ENCODE measurements at places on chromosomes 2 and 18. TPM values are rescaled to one million over a fixed set of nuclear protein-coding genes. Genes with fewer than 3 reads are reported as not detected.

GRCh38 chr2:145412155-145412554 lies 892.2 kb upstream of the ZEB2 start:
- DNase-seq = no peak

- DNase-seq = no peak
Measured at GRCh38 chr2:73642338-73643018, at the start of gene NAT8. Gene NAT8 (minus strand): TSS chr2:73642422. CDS start chr2:73641628, 794 bp downstream.

GRCh38 chr2:100588071-100588786 lies 25.4 kb downstream of the PDCL3 start:
- no peak for DNase-seq

GRCh38 chr2:144330951-144331673 lies 188.8 kb downstream of the ZEB2 start:
- DNase-seq = peak; percentile 30

DNA sequence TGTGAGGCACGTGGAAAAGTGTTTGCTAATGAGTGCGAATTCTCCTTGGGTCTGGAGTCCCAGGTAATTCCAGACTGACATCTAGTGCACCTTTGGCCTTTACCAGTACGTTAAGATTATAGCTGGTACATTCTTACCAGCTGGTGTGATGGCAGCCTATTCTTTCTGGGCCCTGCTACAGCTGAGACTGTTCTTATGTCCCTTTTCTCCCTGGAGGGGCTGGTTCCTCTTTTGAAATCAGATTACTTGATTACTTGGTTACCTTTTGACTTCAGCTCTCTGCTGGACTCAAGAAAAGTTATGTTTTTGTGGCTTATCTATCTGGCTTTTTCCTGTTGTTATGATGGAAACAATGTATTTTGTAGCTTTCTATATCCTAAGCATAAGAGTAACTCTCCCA lies 14.5 kb downstream of the CABYR start:
- no peak for DNase-seq

DNA sequence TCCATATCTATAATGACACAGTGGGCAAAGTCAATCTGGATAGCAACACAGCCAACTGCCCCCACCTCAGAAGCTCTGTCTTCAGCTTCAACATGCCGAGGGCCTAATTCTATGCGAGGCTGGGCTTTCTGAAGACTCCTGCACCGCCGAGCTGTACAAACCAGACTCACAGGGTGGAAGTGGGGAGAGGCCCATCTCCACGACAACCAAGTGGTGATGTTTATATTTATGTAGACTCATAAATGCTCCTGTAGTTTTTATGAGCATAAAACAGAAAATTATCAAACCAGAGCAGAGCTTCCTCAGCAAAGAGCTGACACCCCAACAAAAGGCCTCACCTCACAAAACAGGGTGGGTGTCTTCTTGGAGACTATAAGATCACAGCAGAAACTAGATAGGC lies 77.0 kb upstream of the LGALSL start:
- no peak for DNase-seq

DNA sequence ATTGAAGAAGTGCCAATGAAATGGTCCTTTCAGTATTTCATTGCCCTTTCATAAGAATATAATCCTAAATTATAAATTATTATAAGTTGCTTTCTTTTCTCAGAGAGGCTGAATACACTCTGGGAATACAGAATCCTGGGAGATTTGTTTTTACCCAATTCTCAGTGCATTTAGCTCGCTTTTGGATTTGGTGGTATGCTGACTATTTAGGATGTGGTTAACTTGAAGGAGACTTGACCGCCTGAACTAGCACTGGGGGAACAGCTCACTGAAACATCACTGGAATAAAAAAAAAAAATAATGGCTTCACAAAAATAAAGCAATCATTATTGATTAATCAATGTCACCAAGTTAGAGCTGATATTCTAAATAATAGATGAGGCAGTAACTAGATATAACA lies 10.2 kb downstream of the TNFAIP6 start:
- DNase-seq = no peak

DNA sequence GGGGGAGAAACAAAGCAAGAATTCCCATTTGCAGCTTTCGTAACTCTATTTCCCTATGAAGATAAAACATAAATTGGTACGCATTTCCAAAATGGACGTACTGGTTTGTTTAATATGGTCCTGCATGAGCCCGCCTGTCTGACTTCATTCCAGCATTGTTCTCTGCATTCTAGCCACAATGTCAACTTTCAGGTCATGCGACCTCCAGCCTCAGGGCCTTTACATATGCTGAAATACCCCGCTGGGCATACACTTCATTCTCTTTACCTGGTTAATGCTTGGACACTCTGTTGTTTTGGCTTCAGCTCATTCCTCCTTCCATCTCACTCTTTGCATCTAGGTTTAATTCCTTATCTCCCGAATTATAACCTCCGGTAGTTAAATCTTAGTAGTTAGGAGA lies 103.7 kb upstream of the DNMT3A start:
- DNase-seq = no peak

GRCh38 chr2:70046534-70046933 lies 40.7 kb upstream of the PCBP1 start:
- no peak for DNase-seq

DNA sequence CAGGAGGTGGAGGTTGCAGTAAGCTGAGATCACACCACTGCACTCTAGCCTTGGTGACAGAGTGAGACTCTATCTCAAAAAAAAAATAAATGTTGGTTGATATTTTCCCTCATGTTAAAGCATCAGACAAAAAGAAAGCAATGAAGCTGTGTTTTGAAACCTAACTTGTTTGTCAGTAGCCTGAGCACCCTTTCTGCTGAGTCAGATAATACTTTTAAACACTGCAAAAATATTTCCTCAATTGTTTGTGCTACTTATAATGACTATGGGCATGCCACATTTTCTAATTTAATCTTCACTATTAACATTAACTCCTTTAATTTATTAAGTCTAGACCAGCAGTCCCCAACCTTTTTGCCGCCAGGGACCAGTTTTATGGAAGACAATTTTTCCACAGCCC lies 236.3 kb upstream of the AGAP1 start:
- no peak for DNase-seq

DNA sequence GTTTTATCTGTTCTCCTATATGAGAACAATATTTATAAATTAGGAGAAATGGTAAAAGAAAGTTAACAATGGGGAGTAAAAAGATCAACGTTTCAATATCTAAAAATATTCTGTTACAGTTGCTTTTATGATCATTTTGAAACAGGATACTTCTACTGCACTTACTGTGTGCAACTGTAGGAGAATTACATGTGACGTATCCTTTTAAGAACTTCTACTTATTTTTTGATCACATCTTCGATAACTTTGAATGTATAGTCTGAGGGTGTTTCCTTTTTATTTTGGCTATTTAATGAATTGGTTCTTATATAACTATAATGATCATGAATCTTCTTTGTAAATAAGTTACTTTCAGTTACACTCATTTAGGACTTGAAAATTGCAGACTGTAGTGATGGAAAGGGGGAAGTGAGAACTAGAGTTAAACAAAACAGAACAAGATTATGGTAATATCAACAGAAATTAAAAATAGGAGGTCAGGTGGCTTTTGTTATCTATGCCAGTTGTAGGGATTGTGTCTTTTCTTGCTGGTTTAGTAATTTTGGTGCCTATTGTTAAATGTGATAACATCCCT lies 109.9 kb downstream of the MSTN start:
- no peak for DNase-seq

DNA sequence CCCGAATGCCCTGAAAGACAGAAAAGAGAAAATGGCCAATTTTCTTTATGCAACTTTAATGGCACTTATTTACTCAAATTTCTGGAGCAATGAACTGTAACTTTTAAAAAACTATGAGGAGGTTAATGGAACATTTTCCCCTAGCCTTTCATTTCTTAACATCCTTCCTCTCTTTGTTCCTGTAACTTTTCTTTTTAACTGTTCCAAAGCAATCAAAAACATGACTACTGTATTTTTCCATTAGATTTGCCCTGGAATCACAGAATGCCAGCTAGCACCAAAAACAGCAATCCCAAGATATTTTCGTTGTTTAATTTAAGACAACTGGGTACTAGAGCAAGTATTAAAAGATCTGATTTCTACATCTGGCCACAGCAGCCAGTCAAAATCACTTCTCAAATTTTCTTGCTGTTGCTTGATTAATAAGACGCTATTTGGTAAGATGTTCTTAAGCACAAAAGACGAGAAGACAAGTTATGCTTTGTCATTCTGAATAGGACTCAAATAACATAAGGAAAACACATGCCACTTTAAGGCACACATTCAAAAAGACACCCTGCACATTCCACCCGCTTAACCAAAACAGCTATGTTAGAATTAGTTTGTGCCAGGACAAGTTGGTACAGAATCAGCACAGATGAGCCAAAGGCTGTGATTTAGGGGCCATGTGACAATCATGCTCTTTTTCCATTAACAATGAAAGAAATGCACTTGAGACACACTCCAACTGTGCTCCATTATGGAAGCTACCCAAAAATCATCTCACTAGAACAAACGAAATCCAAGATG lies 3.6 kb downstream of the STARD7 start:
- DNase-seq = no peak

GRCh38 chr2:161905389-161906046 lies 168.5 kb downstream of the DPP4 start:
- peak; percentile 35 for DNase-seq

DNA sequence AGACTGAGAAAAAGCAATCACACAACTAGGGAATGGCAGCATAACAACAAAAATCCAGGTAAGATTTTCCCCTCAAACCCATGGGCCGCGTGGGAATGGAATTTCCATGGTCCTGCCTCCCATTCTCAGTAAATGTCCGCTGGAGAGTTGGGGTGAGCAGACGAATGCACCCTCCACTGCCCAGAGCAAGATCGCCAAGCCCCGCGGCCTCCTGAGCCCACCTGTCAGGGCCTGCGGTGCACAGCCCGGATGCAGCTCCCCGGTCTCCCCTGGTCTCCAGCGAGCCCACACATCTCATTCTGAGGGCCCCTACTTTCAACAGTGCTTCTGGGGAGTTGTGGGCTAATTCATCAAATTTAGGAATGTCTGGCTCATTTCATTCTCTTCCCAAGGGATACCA lies 327.4 kb upstream of the HS6ST1 start:
- no peak for DNase-seq

GRCh38 chr18:32891797-32892196 lies 119.0 kb upstream of the KLHL14 start:
- DNase-seq = no peak

DNA sequence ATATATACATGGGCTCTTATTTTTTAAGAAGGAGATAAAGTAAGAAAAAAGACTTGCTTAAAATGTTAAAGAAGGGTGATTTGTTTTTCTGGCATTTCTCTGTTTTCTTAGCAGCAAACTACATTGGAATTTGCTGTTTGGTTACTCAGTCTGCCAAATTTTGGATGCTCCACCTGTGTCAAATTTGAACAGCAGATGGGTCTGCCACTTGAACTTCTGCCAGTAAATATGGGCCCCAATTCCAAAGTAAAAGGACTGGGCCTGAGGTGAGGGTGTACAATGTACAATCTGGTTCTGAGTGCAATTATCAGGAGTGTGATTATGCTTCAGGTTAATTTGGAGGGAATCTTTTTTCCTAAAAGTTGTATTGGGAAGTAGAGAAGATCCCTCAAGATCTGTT lies 794.5 kb downstream of the DSC3 start:
- DNase-seq = no peak

DNA sequence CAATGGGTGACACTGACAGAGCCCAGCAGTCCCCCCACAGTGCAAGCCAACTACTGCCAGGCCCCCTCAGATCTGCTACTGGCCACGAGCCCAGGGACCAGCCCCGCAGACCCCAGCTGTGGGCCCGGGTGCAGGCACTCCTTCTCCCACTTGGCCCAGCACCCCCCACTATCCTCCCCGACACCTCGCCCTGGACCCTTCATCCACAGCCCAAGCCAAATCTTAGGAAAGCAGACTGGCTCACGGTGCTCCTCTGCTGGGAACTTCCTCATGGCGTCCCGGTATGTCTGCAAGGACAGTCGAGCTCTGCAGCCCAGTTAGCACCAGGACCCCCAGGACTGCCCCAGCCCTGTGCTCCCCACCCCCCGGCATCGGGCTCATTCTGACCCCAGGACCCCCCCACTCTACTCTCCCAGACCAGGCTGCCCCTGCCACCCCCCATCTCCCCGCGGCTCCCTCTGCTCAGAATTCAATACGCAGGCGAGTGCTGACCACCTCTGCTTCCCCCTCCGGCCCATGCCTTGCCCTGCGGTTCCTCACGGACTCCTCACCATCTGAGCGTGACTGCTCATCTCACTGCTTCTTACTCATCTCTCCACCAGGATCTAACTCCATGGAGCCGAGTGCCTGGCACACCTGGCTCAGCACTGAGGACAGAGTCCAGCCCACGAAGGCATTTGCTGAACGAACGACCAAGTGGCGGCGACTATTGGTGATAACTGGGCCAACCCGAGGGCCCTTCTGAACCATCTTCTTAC lies 85.7 kb downstream of the PXDN start:
- DNase-seq = no peak

DNA sequence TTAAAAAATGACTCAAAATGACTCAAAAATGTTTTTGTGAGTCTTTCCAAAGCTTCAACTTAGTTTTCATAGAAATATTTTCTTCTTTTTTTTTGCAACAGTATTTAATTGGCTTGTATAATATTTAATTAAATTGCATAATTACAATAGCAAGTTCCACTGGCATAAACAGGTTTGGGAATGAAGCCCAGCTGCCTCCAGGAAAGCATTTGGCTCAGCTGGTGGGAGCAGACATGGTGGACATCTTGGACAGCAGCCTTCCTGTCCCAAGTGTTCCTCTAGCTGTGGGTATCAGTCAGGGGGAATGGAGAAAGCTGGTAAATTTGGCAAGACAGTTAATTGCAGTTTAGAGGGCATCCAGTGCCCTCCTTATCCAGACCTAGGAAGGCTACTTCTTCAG lies 213.4 kb downstream of the ZBTB7C start:
- no peak for DNase-seq

DNA sequence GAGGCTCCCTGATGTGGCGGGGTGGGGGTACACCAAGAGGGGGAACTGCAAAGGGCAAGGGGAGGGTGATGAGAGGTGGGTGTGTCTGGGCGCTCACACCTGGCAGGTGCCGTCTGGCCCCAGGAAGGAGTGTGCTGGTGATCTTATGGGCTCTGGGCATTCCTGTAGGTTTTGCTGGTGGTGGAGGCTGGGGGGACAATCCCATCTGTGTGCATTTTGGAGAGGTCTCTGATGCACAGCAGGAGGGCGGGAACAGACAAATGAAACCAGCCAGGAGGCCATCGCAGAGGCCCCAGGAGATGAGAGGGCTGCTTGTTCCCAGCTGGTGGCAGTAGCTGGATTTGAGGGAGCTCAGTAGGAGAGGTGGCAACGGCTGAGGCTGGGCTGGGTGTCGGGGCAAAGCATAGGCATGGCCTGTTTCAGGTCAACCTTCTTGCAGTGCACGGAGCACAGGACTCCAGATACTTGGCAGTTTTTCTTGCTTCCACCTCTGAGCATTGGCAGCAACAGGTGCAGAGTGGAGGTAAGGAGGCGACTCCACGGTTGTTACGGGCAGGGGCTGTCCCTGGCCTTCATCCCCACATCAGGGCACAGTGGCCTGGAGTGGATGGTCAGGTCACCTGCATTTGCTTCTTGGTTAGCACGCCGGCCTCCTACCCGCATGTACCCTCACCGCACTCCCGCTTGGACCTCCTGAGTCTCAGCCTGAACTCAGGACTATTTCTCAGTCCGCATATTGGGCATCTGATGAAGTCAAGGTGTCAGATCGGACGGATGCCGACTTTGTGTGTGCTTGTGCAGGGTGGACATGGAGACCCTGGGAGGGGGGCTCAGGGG lies 194.2 kb upstream of the HDAC4 start:
- no peak for DNase-seq

The LIMS2 gene
- polyA plus RNA-seq = 25.1 TPM

The AFTPH gene
- polyA plus RNA-seq = 62.6 TPM

The COL4A3 gene
- polyA plus RNA-seq = 33.6 TPM

The ABCG5 gene
- 0.84 TPM for polyA plus RNA-seq

The FOXI3 gene
- 0.19 TPM for polyA plus RNA-seq

The ENOSF1 gene
- polyA plus RNA-seq = 167 TPM
